ENCODE measurements at places on chromosomes 3 and 15.

DNA sequence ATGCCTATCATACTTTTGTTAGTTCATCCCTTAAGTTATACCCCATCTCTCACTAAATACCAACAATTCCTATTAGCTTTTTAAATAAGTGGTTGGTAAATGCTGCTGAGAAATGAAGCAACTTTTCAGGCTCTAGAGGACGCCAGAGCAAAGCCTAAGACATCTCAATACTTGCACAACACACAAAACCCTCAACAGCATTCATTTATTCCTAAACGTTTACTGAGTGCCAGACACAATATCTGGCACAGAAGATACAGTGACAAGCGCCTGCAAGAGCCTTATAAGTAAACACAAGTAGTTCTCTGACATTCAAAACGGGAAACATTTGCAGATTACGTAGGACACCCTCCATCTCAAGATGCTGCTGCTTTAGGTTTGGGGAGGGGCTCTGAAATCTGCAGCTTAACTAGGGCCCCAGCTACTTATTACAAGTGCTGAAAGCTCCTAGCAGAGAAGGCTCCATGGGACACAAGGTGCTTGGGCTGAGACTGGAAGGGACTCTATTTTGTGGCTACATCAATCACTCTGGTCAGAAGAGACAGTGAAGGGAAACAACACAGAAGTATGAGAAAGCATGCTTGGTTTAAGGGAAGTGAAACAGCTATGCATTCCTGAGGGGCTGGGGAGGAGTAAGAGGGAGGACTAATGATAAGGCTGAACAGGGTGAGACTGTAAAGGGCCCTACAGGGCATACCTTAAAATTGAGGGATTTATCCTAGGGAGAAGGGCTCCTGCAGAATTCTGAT lies 311.3 kb downstream of the PLCL2 start:
- DNase-seq, result no peak

- DNase-seq, result no peak
These were observed 456 bp upstream of the TMEM62 start for GRCh38 chr15:43132830-43133429.

DNA sequence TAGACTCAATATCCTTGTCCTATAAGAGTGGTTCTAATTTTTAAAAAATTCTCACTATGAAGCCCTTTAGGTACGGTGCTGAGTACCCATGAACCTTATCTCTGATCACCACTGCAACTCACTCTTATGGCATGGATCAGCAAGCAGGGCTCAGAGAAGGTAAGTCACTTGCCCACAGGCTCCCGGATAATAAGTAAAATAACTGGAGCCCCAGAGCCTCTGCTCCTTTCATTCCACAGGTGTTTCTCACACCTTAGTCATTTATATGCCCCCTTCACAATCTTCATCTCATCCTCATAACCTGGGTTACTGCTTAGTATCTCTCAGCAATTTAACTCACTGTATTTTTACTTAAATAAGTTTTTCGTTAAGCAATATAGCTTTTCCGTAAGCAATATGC lies 28.4 kb upstream of the AKAP13 start:
- DNase-seq, result no peak

DNA sequence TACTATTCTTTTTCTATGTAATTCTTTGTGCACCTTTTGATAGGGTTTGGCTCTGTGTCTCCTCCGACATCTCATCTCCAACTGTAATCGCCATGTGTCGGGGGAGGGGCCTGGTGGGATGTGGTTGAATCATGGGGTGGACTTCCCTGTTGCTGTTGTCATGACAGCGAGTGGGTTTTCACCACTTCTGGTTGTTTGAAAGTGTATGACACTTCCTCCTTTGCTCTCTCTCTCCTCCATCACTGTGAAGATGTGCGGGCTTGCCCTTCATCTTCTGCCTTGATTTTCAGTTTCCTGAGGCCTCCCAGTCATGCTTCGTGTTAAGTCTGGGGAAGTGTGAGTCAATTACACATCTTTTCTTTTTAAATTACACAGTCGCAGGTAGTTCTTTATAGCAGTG lies 225.8 kb upstream of the DPPA4 start:
- DNase-seq, result no peak

DNA sequence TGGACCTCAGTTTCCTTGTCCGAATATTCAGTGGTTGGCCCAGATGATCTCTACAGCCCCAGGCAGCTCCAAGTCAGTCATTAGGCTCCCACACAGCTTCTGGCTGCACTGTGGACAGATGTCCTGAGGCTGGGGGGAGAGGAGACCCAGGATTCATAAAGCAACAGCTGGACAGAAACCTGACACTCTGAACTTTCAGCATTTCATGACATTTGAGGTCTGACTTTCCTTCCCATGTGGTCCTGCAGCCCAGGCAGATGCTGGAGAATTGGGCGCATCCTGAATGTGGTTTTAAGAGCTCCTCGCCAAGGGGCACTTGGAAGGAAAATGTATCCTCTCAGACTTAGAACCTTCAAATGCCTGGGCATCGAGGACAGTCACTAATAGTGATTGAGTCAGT lies 307.6 kb upstream of the LRRFIP2 start:
- DNase-seq, result no peak

GRCh38 chr3:143332026-143332425 lies 212.5 kb downstream of the CHST2 start:
- no peak for DNase-seq

DNA sequence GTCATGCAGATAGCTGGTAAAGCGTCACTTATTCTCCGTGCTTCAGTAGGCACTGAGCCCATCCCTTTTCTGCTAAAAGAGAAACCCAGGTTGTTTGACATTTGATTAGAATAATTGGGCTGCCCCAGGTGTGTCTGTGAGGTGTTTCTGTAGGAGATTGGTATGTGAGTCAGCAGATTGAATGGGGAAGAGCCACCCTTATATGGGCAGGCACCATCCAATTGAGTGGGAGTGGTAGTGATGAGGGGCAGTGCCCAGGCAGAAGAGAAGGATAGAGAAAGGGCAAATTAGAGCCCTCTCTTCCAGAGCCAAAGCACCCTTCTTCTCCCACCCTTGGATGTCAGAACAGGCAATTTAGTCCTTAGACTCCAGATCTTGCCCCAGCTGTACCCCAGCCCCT lies 384.3 kb upstream of the GBE1 start:
- no peak for DNase-seq

DNA sequence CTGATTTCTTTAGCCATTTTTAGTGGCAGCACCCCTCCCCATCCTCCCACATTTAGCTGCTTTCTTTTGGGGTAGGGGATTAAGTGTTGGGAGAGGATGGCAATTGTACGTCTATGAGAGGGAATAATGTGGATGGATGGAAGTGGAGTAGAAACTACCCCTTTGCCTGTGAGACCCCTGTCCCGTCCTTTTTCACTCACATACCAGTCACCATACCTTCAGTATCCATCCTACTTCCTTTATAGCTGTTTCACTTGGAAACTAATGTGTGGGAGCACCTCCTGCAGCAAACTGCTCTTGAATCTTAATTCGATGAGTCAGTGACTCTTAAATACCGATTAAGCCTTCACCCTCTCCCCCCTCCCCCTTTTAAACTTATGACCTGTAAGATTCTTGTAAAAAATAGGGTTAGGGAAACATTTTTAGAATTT lies 730 bp downstream of the SPRED1 start:
- no peak for DNase-seq

DNA sequence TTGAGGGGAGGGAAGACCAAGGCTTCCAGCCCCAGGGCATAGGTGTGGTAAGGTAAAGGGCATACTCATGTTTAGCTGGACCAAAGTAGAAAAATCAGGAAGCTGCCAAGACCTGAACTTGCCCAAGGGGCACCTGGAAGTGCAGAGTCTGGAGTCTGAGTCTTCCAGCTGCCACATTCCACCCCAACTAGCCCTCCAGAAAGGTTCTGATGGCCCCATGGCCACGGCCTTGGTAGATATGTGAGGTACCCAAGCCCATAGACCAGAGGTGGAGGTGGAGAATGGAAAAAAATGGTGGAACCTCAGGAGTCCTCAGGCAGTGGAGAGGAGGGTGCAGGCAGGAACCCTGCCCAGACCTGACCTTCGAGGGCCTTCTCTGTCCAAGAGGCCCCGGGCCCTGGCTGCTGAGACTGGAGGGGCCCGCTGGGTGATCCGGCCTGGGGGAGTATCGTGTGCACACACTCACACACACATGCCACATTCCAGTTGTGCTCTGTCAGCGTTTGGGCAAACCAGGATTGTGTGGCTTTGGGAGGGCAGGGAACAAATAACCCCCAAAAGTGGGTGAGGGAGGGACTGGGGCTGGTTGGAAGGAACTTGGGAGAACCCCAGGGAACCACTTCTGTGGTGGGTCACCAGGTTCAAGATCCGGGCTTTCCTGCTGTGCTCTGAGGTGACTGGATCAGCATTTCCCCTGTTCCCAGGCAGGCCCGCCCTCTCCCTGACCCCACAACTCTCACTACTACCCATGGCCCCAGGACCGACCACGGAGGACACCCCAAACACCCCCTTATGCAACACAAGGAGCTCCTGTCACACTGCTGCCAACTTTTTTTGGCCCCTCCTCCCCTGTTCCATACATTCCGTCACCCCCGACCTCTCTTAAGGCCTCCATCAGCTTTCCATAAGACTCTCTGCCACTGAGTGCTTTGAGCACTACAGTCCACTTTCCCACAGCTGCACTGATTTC lies 11.6 kb downstream of the MYL3 start:
- no peak for DNase-seq

- no peak for DNase-seq
These were observed 22.3 kb downstream of the CTSH start for GRCh38 chr15:78922527-78922926.

- DNase-seq, result no peak
These were observed 9.0 kb upstream of the APBA2 start for GRCh38 chr15:28876845-28877185.

DNA sequence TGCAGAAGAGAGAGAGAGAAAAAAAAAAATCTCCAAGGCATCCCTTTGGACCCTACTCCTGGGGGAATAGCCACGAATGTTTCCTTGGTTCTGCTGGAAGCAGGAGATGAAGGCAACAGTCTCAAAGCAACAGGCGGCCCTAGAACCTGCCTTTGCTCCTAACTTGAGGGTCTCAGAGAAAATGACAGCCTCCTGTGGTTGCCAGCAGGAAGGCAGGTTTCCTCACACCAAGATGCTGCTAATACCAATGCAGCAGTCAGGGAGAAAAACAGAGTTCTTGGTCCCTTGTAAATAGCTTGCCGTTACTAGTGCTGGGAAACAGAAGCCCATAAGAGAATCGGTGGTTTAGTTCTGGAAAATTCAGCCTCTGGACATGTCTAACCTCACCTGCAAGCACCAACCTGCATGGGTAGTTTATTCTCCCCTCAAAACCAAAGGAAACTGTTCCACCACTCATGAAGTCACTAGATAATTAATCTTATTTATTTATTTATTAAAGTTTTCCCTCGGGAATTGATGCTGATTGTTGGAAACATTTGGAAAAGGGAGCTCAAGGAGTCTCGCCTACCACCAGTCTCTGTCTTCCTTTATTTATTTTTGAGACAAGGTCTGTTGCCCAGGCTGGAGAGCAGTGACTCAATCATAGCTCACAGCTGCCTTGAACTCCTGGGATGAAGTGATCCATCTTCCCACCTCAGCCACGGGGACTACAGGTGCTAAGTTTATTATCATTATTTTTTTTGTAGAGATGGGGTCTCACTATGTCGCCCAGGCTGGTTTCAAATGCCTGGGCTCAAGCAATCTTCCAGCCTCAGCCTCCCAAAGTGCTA lies 883 bp upstream of the FRMD4B start:
- DNase-seq, result no peak

DNA sequence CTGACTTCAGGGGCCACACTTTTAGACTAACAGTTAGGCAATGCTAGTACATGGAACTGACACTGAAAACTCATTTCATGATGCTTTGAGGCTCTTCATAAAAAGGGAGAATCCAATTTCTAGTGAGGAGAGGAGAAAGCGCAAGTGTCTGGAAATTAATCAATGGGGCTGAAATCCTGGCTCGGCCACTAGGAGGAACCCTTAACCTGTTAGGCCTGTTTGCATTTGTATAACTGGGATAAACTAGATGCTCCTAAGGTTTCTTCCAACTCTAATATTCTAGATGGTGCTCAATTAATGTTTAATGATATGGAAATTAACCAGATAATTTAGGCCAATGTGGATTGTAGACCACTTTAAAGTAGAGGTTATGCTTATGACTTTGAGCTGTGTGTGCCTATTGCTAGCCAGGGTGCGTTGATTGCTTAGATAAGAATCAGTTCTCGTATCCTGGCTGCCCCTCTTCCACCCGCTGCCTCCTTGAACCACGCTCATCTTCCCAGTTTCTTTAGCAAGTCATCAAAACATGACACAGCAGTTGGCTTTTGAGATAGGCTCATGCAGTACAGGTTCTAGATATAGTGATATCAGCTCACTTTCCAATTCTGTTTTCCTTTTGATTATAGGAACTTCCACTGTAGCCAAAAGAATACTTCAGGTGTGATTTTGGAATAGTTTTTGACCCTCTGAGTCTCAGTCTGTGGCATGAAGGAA lies 16.8 kb upstream of the CRBN start:
- DNase-seq, result no peak

DNA sequence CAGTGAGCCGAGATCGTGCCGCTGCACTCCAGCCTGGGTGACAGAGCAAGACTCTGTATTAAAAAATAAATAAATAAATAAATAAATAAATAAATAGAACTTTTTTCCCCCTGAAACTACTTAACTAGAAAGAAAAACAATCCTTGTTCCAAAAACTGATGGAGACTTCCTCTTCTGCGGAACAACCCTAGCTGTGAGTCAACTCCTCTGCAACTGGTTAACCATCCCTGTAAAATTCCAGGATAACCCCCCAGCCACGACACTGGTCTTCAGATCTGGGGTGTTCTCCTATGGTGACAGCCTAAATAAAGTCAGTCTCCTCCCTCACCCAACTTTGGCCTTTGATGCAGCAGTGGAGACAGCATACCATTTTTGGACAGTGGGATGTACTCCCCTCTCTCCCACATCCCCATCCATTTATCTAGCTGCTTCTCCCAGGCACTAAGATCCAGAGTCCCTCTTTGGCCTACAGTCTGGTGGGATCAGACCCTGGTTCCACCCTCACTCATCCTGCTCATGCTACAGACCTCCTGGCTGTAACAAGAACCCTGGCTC lies 352.6 kb downstream of the OCA2 start:
- DNase-seq, result no peak

GRCh38 chr3:194508491-194509453 lies 22.0 kb upstream of the ATP13A3 start:
- DNase-seq, result no peak

GRCh38 chr3:194607592-194608389 lies 25.4 kb downstream of the TMEM44 start:
- no peak for DNase-seq

GRCh38 chr3:140128217-140128616 lies 193.2 kb downstream of the CLSTN2 start:
- no peak for DNase-seq

GRCh38 chr3:158918008-158918407 lies 116.2 kb downstream of the MFSD1 start:
- peak; percentile 62 for DNase-seq

DNA sequence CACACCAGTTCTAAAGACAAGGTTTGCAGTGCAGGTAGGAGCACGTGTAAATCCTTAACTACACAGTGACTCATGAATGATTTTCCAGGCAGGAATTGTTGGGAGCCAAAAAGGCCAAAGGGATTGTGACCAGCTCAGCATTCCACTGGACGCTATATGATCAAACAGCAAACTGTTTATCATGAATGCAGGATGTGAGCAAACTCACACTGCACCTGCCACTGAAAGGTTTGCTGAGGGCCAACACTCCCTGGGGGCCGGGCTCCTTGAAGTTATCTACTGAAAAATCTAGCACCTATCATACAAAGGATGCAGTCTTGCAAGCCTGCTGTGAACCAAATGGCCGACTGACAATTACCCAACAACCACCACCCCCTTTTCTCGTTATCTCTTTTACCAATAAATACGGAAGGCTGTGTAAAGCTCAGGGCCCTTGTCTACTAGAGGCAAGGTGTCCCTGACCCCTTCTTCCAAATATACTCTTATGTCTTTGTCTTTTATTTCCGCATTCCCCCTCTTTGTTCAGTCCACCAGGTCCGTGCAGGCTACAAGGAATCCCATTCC lies 11.5 kb upstream of the DNASE1L3 start:
- DNase-seq, result no peak
